ENCODE measurements at places on chromosomes 3 and 15.

GRCh38 chr3:61005591-61005990, 245.7 kb downstream of the FHIT start:
- no peak for DNase-seq

- DNase-seq: no peak
Observed at GRCh38 chr15:59686389-59686788, 2.7 kb downstream of the BNIP2 start.

- DNase-seq: no peak
Observed at GRCh38 chr3:157807280-157807679, 298.9 kb downstream of the SHOX2 start.

GRCh38 chr3:39107388-39108199, at the start of the genes GORASP1 and TTC21A:
TSS of gene GORASP1 (minus strand) at chr3:39107627. CDS start at chr3:39107541, 86 bp downstream.
TSS of gene TTC21A (plus strand) at chr3:39107680. CDS start at chr3:39107838, 158 bp downstream.
- peak; percentile 92 for DNase-seq

DNA sequence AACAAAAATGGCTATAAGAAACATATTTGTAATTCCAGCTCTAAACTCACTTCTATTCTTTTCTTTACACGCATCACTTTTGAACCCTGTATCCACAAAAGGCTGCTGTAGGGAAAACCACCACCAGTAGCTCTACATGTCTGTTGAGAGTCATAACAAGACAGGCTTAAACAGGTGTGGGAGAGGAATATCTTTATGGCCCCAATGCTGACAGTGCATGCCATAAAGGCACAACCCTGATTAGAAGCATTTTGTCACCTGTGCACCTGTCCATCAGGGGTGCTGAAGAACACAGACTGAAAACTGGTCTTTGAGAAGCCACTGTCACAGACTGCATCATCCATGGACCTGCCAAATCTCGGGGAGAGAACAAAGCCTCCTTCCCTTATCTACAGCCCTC, 11.6 kb upstream of the CSPG5 start:
- DNase-seq: no peak

- DNase-seq: no peak
Observed at GRCh38 chr3:12750223-12750622, 8.8 kb downstream of the TMEM40 start.

GRCh38 chr15:98289747-98290146, 329.2 kb downstream of the ARRDC4 start:
- no peak for DNase-seq

DNA sequence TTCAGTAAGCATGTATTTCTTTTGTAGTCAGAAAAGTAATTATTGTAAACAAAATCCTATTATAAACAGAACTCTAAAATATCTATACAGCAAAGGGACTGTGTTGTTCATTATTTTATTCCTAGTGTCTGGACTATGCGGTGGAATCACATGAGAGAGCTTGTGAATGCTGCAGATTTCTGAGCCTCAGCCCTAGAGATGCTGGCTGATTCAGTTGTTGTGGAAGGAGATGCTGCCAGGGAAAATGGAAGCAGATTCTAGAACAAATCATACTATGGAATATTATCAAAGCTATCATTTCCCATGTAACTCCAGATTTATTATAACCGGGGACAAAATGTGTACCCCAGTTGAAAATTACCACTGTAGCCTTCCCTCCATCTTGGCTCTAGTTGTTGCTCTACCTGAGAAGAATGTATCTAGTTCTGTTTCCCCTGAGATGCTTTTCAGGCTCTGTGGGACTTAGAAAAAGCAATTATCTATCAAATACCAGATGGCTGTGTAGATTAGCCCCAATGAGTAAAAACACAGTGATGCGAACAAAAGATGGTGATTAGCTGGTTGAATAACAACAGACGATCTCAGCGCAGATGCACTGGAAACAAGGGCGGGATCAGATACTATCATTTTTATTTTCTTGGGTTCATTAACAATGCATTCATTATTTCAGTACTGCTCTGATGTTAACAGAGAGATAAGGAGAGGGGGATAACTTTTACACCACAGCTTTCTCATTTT, 131.3 kb downstream of the TMEM108 start:
- no peak for DNase-seq

- no peak for DNase-seq
Observed at GRCh38 chr15:78211189-78211921, 23.0 kb downstream of the ACSBG1 start.

DNA sequence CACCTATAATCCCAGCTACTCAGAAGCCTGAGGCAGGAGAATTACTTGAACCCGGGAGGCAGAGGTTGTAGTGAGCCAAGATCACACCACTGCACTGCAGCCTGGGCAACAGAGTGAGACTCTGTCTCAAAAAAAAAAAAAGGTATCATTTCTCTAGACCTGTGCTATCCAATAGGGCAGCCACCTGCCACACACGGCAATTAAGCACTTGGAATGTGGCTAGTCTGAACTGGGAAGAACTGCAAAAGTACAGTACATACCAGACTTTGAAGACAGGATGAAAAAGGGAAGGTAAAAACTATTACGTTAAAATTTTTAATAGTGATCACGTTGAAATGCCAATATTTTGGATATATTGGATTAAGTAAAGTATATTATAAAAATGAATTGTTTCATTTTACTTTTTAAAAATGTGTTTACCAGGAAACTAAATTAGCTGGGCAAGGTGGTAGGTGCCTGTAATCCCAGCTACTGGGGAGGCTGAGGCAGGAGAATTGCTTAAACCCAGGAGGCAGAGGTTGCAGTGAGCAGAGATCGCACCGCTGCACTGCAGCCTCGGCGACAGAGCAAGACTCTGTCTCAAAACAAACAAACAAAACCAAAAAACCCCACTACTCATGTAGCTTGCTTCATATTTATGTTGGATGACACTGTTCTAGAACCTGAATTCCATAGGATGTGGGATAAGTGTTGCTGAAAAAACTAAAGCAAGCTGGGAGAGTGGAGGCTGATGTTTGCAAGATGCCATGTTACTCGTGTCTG, 2.3 kb downstream of the CYP8B1 start:
- no peak for DNase-seq

- no peak for DNase-seq
Observed at GRCh38 chr3:70256566-70256965, 55.9 kb downstream of the MDFIC2 start.

- DNase-seq: no peak
Observed at GRCh38 chr3:16999161-16999560, 114.4 kb downstream of the PLCL2 start.

- no peak for DNase-seq
Observed at GRCh38 chr3:163315786-163316185, 1762.5 kb downstream of the SI start.

DNA sequence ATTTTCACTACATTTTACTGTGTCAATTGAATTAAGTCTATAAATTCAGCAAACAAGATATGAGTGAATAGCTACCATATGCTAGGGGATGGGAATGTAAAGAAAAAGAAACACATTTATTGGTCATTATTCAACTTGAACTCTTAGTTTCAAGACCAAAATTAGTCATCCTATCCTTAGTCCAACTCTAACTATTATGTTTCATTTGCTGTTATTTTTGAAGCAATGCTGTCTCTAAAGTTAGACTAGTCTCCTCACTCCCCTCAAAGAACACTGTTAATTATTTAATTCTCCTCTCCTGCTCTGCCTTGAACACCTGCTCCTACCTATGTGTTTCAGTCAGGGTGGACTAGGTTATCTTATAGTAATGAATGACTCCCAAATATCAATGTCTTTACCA, 920.9 kb downstream of the TUSC7 start:
- no peak for DNase-seq

DNA sequence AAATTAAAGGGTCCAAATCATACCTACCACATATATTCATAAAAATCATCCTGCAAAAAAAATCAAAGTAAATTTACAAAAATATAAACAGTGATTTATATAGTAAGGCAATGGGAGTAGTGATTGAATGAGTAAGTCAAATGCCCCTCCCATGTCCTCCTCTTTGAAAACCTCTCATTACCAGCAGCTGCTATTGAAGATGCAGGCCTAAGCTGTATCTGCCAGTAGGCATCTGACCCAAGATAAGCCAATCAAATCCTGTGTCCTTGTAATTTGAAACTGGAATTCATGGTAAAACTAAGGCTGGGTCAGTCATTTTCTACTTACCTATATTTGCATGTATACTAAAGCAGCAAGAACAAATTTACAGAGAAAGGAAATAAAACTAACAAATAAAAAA, 60.4 kb upstream of the POU1F1 start:
- no peak for DNase-seq

DNA sequence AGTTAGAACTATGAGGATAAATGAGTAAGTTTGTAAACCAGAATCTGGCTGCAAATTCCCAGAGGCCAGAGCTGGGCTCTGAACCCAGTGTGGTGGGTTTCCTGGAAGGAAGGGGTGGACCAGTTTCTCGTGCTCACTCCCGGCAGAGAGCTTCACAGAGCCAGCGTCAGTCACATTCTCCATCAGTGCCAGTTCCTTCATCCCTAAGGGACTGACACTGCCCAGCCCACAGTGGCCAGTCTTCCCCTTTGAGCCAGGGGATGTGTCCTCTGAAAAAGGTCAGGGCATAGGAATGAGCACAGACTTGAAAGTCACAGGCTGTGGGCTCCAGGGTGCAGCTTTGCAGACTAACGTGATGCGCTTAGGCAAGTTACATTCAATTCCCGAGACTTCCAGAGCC, 135.8 kb upstream of the HACD2 start:
- DNase-seq: no peak

GRCh38 chr15:82309802-82310201, 39.5 kb downstream of the GOLGA6L10 start:
- DNase-seq: no peak

GRCh38 chr15:76366714-76367113, 30.1 kb downstream of the ISL2 start:
- DNase-seq: no peak

Measured in right lung (tissue), 10 donors.